ENCODE measurements at places on chromosomes 2 and 18.

DNA sequence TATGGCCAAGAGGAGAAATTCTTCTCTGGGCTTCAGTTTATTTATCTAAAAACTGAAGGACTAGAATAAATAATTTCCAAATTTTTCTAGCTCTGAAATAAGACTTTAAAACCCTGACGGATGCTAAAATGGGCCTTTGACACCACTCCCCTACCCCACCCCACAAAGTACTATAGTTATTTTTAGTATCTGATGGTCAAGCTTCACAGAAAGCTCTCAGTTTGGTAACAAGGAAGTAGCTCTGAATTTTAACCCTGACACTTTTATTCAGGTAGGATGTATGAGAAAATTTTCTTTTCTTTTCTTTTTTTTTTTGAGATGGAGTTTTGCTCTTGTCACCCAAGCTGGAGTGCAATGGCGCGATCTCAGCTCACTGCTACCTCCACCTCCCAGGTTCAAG is 2.4 kb downstream of the RBKS start:
- DNase-seq = no peak

DNA sequence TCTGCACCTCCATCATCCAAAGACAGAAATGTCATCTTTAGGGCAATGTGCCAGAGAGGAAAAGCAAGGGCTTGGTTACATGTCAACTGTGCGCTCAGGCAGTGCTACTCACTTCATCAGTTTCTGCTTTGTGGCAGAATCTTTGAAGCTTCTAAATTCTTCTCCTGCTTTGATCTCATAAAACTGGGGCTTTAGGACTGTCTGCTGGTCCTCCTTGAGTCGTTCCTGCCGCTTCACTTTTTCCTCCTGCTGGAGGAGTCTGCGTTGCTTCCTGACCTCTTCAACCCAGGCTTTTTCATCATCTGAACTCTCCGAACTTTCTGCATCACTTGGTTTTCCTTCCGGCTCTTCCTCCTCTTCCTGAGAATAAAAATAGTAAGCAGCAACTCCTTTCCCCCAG is 100.8 kb downstream of the NOL10 start:
- DNase-seq = no peak

- DNase-seq = peak; percentile 67
Observed at GRCh38 chr2:199136681-199137080, 321.1 kb downstream of the SATB2 start.

DNA sequence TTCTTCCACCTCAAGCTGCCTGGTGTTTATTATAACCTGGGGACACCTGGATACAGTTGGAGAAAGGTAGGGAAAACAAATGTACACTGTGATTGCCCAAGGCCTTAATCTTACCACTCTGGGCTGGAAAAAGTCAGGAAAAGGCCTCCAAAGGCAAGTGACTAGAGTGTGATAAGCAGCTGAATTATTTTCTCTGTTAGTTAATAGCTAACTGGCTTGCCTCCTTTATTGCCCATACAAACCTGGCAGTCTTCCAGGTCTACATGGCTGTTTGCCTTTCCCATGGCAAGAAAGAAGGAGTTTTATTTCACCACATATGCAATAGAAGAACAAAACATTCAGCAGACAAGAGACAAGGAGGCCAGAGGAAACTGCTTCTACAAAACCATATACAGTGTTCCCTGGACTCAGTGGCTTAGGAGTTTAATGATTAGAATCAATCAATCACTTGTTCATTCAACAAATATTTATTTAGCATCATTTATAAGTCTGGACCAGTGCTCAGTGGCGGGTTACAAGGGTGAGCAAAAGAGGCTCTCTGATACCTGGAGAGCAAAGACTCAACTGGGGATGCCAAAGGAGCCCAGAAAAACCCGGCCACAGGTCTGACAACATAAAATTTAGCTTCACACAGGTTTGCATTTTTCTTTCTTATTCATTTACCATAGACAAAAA is 27.5 kb upstream of the SUCLG1 start:
- DNase-seq = no peak

- DNase-seq = peak; percentile 81
Observed at GRCh38 chr18:23231340-23232021, 96.2 kb downstream of the CABLES1 start.

- no peak for DNase-seq
Observed at GRCh38 chr2:45180779-45181178, 171.5 kb upstream of the SIX2 start.

DNA sequence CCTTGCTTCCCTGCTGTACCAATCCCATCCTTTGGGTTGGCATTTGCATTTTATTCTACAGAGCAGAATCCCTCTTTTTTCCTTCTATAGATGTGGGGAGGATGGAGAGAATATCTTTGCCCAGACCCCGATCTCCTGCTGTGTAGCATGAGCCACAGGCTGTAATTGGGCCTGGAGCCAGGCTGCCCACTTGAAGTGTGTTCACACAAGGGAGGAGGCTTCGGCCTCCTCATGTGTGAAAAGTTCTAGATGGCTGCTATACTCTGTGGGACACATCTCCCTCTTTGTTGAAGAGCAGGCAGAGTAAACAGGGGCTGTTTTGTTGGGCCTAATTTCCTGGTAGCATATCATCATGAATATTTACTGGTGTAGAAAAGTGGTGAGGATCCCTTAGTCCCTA is 126.3 kb downstream of the XRCC5 start:
- DNase-seq = peak; percentile 22

GRCh38 chr2:149068996-149069888 is 30.7 kb downstream of the LYPD6B start:
- peak; percentile 93 for DNase-seq

DNA sequence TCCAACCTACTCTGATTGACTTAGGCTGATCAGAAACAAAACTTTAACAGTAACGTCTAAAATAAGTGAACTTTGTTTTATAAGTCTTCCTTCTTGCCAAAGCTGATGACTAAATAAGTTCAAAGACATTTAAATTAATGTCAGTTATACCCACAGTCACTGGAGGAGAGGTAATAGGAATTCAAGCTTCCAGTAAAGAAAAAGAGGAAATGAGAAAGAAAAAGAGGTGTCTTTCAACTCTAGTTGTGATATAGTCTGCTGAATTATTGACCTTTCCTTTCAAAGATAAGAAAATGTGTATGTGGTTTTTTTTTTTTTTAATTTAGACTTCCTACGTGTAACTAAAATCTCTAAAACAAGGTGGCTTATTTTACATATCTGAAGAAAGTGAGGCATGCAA is 191.5 kb downstream of the SLC8A1 start:
- no peak for DNase-seq

- no peak for DNase-seq
Observed at GRCh38 chr2:29222381-29223179, 107.4 kb downstream of the CLIP4 start.

DNA sequence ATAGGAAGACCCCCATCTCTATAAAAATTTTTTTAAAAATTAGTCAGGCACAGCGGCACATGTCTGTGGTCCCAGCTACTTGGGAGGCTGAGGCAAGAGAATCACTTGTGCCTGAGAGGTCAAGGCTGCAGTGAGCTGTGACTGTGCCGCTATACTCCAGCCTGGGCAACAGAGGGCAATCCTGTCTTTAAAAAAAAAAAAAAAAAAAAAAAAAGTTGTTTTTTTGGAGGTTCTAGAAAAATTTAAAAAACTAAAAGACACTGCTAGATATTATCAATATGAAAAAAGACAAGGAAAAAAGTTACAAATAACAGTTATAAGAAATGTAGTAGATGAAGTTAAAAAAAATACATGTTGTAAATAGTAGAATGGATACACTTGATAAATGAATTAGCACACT is 56.1 kb upstream of the C2orf15 start:
- no peak for DNase-seq

DNA sequence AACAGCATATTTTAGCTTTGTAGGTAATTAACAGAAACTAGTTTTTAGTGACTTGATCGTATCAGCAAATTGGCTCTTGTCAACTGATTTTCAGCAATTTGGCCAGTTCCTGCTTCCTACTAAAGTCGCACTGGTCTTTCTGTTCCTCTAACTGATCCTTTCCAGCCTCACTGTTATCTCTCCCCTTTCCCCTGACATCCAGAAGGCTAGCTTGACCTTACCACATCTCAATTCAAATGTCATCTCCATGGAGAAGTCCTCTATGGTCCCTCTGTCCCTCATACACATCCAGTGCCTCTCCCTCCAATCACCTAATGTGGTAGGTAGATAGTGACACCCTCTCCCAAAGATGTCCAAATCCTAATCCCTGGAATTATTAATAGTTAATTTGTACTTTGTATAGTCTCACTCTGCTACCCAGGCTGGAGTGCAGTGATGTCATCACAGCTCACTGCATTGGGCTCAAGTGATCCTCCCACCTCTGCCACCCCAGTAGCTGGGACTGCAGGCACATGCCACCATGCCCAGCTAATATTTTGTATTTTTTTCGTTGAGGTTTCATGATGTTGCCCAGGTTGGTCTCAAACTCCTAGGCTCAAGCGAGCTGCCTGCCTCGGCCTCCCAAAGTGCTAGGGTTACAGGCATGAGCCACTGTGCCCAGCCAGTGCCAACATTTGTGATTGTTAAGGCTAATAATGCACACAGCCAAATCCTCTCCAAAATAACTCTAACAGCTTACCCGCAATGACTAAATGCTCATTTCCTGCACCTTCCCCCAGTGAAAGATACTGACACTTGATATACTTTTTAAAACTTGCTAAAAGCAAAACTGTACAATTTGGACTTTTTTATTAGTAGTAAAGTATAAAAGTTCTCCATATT is 16.9 kb downstream of the PSTPIP2 start:
- no peak for DNase-seq

DNA sequence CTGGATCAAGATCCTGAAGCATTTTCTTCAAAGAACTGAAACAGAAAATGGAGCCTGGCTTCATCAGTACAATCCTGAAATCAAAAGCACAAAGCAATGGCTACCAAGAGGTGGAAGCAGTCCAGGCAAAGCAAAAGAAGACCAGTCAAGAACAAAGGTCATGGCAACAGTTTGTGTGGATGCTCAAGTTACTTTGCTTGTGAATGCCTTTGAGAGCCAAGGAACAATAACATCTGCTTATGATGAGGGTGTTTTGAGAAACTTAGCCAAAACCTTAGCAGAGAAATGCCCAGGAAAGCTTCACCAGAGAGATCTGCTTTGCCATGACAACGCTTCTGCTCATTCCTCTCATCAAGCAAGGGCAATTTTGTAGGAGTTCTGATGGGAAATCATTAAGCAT is 723.1 kb downstream of the TMEM182 start:
- no peak for DNase-seq

DNA sequence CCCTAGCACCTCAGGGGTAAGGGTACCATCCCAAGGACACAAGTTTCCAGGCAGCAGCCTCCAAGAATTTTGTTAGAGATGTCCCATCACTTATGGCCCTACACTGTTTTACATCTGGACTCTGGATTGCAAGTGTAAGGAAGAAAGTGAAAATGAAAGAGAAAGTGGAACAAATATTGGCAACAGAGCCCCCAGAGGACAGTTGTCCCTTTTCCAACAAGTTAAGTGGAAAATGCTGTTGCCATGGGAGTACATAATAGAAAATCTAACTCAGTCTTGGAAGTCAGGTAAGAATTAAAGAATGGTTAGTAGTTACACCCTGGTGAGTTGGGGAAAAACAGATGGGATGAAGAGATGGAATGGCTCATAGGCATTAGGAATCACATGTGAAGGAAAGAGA is 50.6 kb downstream of the TTC21B start:
- peak; percentile 12 for DNase-seq

- DNase-seq = no peak
Observed at GRCh38 chr18:7234091-7234490, 3.2 kb downstream of the LRRC30 start.

- DNase-seq = peak; percentile 79
Observed at GRCh38 chr18:61870151-61870550, 22.7 kb downstream of the RNF152 start.

DNA sequence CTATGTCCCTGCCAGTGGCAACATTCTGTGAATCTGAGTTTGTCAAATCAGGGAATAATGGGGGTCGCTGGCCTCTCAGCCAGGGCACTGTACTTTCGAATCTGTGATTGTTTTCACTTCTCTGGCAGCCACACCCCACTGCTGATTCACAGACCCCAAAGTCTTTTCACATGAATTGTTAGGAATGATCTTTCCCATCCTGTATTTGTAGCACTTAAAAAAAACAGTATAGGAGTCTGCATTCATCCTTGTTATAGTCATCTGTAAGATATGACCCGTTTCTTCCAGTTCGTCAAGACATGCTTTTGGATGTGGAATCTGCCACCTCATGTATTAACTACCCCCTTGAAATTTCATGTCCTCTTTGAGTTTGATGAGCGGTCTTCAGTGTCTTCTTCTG is 928 bp downstream of the NAGK start:
- no peak for DNase-seq

GRCh38 chr2:2823061-2823753 is 492.1 kb upstream of the MYT1L start:
- DNase-seq = no peak

- DNase-seq = no peak
Observed at GRCh38 chr2:238640486-238640885, 207.4 kb upstream of the TWIST2 start.

DNA sequence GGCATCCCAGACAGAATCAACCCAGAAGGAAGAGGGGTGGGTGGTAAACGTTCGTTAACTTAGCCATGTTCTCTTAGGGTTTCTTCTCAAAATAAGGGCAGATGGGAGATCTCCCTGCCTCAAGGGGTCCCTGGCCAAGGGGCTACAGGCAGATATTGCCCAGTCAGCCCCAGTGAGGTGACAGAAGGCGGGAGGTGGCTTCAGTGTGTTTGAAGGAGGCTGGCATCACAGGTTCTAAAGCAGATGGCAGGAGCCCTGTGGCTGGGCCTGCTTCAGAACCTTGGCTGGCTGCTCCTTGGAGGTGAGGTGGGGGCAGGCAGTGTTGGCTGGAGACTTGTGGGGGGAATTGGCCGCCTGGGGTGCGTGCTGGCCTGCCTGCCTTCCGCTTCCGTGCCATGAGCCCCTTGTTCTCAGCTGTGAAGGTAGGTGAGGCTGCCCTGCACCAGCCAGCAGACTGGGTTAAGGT is 23.5 kb downstream of the HPCAL1 start:
- DNase-seq = no peak

DNA sequence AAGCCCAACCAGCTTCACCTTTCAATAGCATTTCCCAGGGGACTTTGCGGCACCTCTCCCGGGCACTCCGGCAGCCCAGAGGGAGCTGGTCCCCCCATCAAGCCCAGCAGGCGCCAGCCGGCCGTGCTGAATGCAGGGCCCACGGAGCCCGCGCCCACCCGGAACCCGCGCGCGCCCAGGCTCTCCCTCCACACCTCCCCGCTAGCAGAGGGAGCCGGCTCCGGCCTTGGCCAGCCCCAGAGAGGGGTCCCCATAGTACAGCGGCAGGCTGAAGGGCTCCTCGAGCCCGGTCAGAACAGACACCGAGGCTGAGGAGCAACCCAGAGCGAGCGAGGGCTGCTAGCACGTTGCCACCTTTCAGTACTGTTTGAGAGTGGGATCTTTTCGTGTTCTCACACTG is 300.8 kb downstream of the DSEL start:
- no peak for DNase-seq

- no peak for DNase-seq
Observed at GRCh38 chr2:207157731-207158130, 8.0 kb downstream of the KLF7 start.

DNA sequence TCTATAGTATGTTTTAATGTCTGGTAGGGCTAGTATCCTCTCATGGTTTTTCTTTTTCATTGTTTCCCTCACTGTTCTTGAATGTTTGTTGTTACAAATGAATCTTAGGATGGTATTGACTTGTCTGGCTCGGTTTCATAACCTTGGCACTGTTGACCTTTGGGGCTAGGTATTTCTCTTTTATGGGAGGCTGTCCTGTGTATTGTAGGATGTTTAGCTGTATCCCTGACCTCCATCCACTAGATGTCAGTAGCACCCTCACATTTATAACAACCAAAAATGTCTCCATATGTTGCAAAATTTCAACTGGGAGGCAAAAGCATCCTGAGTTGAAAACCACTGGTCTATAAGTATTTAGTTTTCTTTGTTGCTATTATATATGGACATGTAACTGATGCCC is 7.0 kb upstream of the AOX1 start:
- DNase-seq = peak; percentile 32

- DNase-seq = no peak
Observed at GRCh38 chr2:86519349-86519748, 43.9 kb downstream of the CHMP3 start.
